NCI-H2081 (cell line): ENCODE measurements at places on chromosomes 5 and 9.

- no peak for DNase-seq
These were observed 1938.7 kb upstream of the NUDT12 start for GRCh38 chr5:105501315-105501714.

DNA sequence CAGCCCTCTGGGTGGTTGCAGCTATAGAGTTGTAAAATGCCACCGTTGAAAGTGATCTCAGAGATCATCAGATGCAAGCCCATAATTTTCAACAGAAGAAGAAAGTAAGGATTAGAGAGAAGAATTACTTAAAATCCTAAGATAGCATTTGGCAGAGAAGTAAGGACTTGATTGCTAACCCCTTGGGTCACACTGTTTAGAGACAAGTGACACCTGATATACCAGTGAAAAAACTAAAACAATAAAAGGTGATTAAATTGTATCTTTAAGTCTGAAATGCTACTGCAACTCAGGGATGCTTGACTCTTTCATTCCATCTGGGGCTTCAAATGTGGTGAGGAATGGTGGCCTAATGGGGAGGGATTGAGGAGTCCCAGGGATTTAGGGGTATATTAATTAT is 280.9 kb upstream of the PANK3 start:
- DNase-seq = no peak

DNA sequence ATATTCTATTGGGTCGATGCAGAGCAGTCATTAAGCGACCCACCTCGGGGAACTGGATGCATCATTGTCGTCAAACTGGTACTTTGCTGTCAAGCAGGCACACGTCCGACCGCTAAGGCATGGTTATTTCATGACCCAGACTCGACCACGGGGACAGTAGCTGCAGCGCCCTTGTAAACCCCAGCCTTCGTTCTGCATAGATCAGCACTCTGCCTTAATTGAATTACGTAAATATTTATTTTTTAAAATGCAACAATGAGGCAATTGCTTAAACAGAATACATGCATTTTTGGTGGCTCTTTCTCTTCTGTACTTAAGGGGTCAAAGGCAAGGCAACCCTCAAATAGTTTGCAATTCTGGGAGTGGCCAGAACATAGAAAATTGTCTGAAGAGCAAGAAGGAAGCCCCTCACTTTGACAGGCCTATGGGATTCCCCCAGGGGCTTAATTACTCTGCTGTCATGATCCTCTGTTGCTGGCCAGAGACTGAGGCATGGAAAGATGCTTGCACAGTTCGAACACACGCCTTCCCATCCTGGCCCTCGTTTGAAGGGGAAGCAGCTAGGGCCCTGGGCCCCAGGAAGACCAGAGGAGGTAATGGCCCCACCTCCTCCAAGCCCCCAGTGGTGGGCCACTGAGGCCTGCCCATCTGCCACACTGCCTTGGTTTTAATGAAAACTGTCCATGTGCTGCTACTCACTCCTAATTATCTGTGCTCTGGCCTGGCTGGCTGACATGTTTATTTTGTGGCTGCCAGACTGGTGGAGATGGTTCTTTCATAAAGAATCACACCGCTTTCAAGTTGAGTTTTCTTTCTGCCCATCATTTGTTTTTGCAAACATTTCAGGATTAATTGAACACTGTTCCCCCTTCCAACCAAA is 169.7 kb upstream of the MAST4 start:
- DNase-seq = no peak

- no peak for DNase-seq
These were observed 258.9 kb upstream of the TLE4 start for GRCh38 chr9:79312686-79313421.
